ENCODE measurements at places on chromosomes 12 and 14.
A peak's percentile ranks its signal among the peaks of the same experiment; 100 is the strongest.

DNA sequence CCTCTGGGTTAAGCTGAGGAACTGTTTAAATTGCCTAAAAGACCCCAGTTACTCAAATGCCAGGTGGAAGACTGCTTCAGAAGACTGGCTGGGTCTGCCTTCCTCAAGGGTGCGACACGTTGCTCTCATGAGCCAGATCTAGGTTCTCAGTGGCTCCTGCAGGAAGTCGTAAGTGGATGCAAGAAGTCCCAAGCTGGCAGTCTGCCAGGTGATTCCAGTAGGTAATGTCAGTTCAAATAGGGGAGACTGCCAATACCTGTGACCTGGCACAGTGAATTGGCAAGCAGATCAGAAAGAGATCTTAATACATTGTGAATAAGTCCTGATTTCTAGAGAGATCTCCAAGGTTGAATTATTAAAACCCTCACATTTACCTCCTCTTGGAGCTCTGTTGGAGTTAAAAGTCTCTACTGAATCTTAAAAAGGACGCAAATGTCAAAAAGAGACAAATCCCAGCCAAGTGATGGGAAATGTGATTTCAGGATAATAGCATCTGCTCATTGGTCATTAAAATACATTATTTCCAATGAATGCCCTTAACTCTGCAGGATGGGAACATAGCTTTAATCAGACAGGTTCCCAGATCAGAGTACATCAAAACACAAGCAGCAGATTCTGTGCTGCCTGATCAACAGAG, 98.8 kb upstream of the FRMD6 start:
- peaks cover 3% of the 10 kb centered on the region for H3K4me1 ChIP-seq
- H3K36me3 ChIP-seq: no peaks in the 10 kb centered on the region
- no peak for DNase-seq
- H3K27ac ChIP-seq: no peak overlapping the region
- H3K4me3 ChIP-seq: no peak overlapping the region

DNA sequence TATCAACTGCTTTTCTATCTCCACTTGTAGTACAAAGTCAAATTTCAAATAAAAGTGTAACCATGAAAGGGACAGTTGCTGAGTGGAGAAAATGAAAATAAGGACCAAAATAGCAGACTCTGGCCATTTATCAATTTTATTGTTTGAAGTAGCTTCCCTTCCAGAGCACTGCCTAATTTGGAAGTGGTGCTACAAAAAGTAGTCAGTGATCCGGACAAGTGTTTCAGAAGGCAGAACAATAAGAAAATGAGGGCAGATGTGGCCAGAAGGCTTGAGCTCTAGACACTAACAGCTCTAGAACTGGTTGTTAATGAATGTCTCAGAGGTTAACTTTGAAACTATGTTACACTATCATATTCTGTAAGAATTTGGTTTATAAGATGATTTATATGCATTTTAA, 48.9 kb downstream of the ABCC9 start:
- no peak overlapping the region for H3K4me3 ChIP-seq
- H3K27me3 ChIP-seq: no peaks in the 10 kb centered on the region
- no peak for DNase-seq
- H3K36me3 ChIP-seq: no peaks in the 10 kb centered on the region
- H3K27ac ChIP-seq: no peak overlapping the region
- no peaks in the 10 kb centered on the region for H3K4me1 ChIP-seq

- no peak overlapping the region for H3K27ac ChIP-seq
- H3K36me3 ChIP-seq: no peaks in the 10 kb centered on the region
- H3K27me3 ChIP-seq: no peaks in the 10 kb centered on the region
- DNase-seq: no peak
- no peak overlapping the region for H3K4me3 ChIP-seq
Measured at GRCh38 chr12:90871726-90872096, 83.3 kb downstream of the CCER1 start.

DNA sequence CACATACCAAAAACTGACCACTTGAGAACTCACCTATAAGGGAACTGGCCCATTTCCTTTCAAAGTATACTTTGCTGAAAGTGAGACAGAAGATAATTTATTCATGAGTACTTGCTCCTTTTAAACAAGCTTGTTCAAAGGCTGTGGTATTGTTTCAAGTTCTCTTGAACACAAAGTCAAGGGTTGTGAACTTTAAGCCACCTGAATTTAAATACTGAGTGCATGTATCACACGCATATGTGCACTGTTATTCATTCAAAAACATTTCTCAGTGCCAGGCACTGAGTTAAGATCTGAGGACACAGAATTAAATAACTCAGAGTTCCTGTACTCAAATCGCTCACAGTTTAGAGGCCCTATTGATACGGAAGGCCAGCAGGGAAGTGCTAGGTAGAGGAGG, 19.1 kb upstream of the LDHB start:
- H3K36me3 ChIP-seq: no peaks in the 10 kb centered on the region
- no peak overlapping the region for H3K27ac ChIP-seq
- no peak overlapping the region for H3K4me3 ChIP-seq
- no peaks in the 10 kb centered on the region for H3K4me1 ChIP-seq
- no peaks in the 10 kb centered on the region for H3K27me3 ChIP-seq
- no peak for DNase-seq

GRCh38 chr12:63302941-63303536, 152.0 kb upstream of the AVPR1A start:
- H3K27ac ChIP-seq: no peak overlapping the region
- H3K36me3 ChIP-seq: no peaks in the 10 kb centered on the region
- H3K4me3 ChIP-seq: no peak overlapping the region
- no peaks in the 10 kb centered on the region for H3K27me3 ChIP-seq
- no peak for DNase-seq

- no peaks in the 10 kb centered on the region for H3K4me1 ChIP-seq
- no peaks in the 10 kb centered on the region for H3K36me3 ChIP-seq
- H3K27me3 ChIP-seq: no peaks in the 10 kb centered on the region
- H3K27ac ChIP-seq: no peak overlapping the region
- DNase-seq: no peak
Measured at GRCh38 chr14:72975770-72976169, 49.5 kb downstream of the DCAF4 start.

DNA sequence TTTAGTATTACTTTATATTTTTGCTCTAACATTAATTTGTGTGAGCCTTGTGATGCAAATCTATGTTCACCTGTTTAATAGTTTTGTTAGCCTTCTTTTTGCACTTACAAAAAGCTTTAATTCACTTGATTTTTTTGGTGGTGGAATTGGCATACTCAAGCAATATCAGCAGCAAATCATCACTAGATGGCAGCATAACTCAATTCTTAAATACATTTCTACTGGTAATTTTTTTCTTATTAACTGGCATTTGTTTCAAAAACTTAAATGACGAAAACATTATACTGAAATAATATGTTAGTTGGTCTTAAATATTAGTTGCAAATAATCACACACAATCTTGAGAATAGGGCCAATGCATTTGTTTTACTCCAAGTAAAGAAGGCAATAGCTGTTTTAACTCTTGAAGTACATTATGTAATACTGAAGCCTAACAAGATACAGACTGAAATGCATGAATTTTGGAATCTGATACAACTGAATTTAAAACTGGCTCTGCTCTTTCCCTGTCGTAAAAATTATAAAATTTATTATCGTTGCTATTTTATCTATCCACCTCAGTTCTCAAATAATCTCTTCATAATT, 151.5 kb downstream of the ATXN7L3B start:
- H3K36me3 ChIP-seq: no peaks in the 10 kb centered on the region
- peak; percentile 41 for DNase-seq
- no peaks in the 10 kb centered on the region for H3K27me3 ChIP-seq
- no peak overlapping the region for H3K27ac ChIP-seq
- H3K4me1 ChIP-seq: no peaks in the 10 kb centered on the region

DNA sequence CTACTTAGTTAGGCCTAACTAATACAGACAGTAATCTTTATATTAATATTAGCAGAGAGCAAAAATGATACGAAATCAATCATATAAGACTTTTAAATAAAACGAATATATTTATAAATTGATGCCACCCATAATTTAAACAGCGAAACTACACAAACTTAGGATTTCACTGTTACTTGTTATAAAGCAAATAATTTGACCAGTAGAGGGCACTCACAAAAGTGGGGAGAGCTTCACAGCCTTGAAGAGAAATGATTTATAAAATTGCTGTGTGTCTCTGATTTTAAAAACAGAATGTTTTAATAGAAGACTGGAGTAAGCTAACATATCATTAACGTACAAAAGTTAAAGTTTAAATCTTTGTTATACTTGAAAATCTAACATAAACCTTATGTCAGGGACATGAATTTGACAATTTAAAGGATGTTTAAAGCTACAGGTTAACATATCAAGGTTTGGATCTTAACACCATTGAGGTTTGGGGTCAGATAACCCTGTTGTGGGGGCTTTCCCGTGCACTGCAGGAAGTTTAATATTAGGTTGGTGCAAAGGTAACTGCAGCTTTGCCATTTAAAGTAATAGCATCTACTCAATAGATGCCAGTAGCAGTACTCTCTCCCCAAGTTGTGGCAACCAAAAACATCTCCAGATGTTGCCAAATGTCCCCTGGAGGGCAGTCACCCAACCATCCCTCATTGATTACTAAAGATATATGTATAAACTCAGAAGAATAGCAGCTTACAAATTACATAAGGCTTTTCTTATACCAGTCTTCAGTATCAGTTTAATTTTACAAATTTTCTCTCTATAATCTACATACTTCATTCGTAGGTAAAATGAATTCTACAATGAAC, 9.3 kb downstream of the KRAS start:
- H3K27ac ChIP-seq: no peak overlapping the region
- H3K4me3 ChIP-seq: no peak overlapping the region
- H3K36me3 ChIP-seq: peaks cover 4% of the 10 kb centered on the region
- H3K4me1 ChIP-seq: no peaks in the 10 kb centered on the region

GRCh38 chr12:28963554-28963953, 185.5 kb upstream of the FAR2 start:
- H3K27me3 ChIP-seq: no peaks in the 10 kb centered on the region
- H3K27ac ChIP-seq: no peak overlapping the region
- H3K36me3 ChIP-seq: no peaks in the 10 kb centered on the region
- H3K4me3 ChIP-seq: no peak overlapping the region
- peaks cover 4% of the 10 kb centered on the region for H3K4me1 ChIP-seq

- no peaks in the 10 kb centered on the region for H3K4me1 ChIP-seq
- no peak overlapping the region for H3K4me3 ChIP-seq
- no peaks in the 10 kb centered on the region for H3K27me3 ChIP-seq
- no peak overlapping the region for H3K27ac ChIP-seq
- no peaks in the 10 kb centered on the region for H3K36me3 ChIP-seq
Measured at GRCh38 chr12:5489760-5490406, 58.0 kb downstream of the NTF3 start.

DNA sequence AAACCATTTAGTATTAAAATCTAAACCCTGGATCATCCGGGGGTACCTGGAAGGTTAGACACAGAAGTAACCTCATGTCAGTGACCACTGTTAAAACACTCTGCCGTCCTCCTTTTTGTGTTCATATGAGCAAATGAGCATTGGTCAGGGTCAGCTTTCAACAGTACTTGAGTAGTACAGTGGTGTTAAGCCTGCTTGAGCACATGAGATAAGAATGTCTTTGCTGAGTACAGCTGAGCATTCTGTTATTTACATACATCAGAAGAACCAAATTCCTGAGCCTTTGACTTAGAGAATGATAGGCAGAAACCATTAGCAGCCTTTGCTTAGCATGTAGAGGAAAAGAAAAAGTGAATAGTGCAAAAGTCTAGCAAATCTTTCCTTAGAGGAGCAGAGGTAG, 38.6 kb upstream of the LRTM2 start:
- no peaks in the 10 kb centered on the region for H3K4me1 ChIP-seq
- no peaks in the 10 kb centered on the region for H3K27me3 ChIP-seq
- DNase-seq: no peak
- no peak overlapping the region for H3K27ac ChIP-seq
